Occipital lobe (tissue), 3 donors: ENCODE measurements at places on chromosomes 1 and 21. TPM values are rescaled to one million over a fixed set of nuclear protein-coding genes. Genes with fewer than 3 reads are reported as not detected.

DNA sequence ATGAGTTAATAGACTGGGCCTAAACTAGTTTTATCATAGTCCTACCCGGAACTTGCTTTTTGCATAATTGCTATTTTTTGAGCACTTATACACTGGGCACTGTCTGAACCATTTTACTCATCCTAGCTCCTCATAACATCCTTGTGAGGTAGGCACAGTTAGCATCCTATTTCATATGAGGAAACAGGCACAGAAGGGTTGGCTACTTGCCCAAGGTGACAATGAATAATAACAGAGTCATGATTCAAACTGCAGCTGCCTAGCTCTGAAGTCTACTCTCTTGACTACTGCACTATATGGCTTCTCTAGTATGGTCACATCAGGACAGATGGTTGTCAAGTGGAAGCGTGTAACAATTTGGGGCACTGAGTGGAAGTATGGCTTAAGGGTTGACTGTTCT lies 18.2 kb upstream of the RC3H1 start:
- DNase-seq, result no peak

DNA sequence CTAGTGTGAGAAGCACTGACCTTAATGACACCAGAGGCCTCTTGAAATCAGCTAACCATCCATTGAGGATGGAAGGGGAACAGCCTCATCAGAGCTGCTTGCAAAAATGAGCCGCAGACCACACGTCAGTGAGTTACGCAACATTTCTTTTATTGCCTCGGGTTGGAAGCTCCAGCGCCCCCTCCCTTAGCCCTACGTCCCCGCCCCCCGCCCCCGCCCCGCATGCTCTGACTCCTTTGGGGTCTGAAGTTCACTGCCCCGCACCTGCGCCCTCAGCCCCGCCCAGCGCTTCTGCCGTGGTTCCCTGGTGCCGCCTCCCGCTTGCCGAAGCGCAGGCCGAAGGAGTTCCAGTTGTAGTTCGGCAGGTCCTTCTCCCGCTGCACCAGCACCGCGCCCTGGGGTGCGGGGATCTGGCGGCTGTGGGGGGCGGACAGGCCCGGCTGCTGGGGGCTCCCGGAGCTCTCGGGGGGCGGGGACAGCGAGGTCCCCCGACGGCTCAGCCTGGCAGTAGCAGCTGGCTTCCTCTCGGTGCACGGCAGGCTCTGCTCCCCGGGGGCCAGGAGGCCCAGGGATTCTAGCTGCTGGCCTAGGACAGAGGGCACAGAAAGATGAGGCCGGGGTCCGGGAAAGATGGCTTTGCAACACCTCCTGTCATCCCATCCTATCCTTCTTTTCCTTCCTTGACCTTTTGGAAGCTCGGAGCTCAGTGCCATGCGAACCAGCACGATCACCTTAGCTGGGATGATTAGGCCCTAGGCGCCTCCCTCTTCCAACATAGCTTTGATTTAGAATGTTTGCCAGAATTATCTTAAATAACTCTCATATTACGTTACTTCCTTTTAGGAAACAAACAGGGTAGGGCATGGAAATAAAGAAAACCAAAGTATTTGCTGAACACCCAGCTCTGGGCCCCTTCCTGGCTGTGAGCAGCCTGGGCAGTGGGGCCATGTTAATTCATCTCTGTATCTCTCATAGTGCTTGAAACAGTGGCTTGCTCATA lies 5.8 kb downstream of the KISS1 start:
- no peak for DNase-seq

DNA sequence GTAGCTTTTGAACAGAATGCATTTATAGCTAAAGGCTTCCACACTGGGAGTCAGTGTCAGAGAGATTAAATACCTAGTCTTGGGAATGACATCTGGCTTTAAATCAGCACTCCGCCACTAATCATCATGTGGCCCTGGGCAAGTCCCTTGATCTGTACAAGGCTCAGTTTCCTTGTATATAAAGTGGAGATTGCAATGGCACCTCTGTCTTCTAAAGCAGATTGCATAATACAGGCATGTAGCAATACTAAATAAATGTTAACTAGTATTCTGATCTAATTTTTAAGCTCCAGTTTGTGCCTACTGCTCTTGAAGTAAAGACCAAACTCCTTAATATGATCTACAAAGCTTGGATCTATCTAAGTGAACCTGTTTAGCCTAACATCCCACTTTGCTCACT lies 249.4 kb downstream of the PLPP3 start:
- DNase-seq, result no peak

GRCh38 chr1:227844320-227845146 lies 29.1 kb downstream of the PRSS38 start:
- DNase-seq, result no peak

DNA sequence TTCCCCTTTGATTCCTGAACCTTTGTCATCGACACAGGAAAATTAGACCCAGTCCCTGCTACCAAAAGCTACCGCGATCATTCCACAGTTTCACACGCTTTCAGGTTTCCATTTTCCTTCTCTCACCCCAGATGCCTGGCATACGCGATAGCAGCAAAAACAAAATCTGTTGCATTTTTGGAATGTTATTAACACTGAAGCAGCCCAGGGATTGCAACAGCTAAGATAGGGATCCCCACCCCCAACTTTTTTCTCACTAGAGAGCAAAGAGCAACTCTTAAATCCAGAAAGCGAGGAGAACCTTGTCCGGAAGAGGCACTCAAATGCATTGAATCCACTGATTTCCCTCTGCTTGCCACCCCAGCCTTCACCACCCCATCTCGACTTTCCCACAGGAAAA lies 8.9 kb downstream of the OVAAL start:
- DNase-seq, result no peak

GRCh38 chr1:5001466-5001865 lies 347.1 kb downstream of the AJAP1 start:
- no peak for DNase-seq

DNA sequence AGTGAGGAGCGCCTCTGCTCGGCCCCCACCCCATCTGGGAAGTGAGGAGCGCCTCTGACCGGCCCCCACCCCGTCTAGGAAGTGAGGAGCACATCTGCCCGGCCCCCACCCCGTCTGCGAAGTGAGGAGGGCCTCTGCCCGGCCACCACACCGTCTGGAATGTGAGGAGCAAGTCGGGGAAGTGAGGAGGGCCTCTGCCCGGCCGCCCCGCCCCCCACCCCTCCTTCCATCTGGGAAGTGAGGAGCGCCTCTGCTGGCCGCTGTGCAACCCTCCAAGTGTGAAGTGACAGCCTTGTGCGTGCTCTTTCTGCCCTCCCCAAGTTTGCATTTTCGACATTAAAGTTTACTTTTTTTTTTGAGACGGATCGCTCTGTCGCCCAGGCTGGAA lies 5.1 kb upstream of the ZZZ3 start:
- no peak for DNase-seq

DNA sequence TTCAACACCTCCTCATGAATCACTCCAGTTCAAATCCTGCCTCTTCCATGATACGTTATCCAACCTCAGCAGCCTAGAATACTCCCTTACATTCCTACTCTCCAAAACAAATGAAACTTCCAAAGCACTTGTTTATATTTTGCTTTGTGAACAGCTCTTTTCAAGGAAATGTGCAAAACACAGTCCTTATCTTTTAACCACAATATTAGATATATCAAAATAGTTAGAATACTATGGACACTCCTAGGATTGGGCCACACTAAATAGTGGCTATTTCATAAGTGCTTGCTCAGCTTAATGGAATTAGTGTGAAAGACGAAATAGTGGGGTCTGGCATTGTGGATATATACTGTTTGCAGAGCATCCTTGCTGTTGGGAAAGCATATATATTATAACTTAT lies 173.5 kb downstream of the ZC3H11B start:
- no peak for DNase-seq

DNA sequence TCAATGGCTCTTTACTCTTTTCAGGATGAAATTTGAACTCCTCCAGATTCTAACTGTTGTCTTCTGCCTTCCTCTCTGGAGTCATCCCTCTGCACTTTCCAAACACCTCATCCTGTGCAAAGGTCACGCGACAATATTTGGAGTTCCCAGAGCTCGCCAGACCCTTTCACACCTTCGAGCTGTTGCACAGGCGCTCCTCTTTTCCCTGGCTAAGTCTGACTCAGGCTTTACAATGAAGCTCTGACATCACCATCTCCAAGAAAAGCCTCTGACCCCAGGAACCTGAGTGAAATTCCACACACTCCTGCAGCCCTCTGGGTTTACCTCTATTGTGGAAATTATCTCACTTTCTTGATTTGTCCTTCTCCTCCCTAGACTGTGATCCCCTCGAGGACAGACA lies 270.3 kb downstream of the RGS7 start:
- DNase-seq, result no peak

GRCh38 chr1:71640998-71641397 lies 560.2 kb upstream of the ZRANB2 start:
- no peak for DNase-seq

- no peak for DNase-seq
Observed at GRCh38 chr1:104795931-104796330, 1046.2 kb downstream of the AMY1C start.

DNA sequence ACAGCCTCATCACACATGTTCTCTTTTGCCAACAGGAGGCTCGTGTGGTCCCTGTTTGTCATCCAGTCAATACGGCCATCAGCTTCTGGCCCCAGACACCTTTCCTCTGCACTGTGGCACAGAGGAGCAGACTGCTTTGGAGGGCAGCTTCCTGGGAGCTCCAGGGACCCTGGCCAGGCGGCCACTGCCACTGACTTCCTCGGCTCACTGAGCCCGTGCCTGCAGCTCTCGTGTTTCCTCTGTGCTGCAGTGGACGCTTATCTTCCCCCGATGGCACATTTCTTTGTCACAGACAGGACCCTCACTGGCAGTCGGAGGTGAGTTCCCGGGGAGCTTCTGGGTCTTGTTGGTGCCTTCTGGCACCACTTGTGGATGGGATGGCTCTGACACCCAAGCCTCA lies 67.0 kb upstream of the DIRAS3 start:
- no peak for DNase-seq

Gene GJA5
- total RNA-seq, result 1.4 TPM

Gene INSRR
- 0.31 TPM for total RNA-seq

Gene IL12RB2
- 12.2 TPM for total RNA-seq
